ENCODE measurements at places on chromosomes 2 and 18.

DNA sequence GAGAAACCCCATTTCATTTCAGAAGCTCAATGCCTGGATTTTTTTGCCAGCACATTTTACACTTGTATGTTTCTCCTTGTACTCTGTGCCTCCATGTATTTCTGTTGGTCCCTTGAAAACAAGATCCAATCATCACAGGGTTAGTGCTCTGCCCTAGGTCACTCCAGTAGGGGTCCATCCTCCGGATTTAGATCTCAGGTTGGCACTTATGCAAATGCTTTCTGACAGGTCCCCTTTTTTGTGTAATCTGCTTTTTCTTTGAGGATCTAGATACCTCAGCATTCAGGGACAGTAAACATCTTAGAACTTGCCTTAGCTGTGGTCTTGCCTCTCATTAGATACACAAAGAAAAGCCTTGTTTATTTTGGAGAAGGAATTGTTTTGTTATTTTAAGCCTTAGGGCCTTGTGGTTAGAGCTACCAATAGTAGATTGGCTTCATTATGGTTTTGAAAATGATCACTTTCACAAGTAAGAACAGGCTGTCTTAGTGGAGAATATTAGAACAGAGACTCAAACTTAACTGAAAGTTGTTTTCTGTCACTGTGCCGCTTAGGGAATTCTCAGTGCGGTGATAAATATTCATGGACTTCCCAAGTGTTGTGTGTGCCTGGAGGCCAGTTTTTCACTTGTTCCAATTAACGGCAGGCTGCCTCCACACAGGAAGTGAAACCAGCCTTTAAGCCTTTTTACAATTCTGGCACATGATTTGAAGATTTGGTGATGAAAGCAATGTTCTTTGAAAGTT lies 7.8 kb downstream of the MERTK start:
- DNase-seq = no peak

DNA sequence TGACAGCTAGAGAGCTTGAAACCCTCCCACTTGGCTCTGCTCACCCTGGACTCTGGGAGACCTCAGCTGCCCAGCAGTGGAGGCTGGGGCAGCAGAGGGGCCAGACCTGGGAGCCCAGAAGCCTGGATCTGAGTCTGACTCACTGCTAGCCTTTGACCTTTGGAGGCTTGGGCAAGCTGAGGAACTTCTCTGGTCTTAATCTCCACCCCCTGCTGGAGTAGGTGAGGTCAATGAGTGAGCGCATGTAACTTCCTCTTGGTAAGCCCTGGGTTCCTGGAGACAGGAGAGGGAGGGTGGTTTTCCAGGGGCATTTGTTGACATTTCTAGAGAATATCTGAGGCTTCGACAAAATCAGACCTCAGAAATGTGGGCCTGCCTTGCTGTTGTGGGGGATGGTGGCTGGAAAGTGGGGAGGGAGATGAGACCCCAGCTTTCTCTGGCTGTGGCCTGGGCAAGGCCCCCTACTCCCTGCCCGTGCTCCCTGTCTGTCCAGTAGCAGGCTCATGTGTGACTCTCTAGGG lies 73.0 kb upstream of the YWHAQ start:
- peak; percentile 9 for DNase-seq

DNA sequence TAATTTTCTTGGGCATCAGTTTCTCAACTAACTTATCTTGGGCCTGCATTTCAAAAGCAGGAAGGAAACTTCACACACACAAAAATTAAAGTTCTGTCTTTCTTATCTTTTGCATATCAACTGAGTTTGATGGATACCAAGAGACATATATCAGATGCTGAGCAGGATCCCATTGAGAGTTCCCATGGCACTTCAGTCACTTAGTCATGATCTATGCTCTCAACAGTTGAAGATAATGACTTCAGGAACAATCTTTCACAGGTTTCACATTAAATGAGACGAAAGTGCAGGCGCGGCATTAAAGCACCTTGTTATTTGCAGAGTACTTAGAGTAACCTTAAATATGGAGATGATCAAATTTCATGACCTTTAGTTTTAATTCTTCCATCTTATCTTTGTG lies 2139.8 kb upstream of the CELF4 start:
- no peak for DNase-seq

DNA sequence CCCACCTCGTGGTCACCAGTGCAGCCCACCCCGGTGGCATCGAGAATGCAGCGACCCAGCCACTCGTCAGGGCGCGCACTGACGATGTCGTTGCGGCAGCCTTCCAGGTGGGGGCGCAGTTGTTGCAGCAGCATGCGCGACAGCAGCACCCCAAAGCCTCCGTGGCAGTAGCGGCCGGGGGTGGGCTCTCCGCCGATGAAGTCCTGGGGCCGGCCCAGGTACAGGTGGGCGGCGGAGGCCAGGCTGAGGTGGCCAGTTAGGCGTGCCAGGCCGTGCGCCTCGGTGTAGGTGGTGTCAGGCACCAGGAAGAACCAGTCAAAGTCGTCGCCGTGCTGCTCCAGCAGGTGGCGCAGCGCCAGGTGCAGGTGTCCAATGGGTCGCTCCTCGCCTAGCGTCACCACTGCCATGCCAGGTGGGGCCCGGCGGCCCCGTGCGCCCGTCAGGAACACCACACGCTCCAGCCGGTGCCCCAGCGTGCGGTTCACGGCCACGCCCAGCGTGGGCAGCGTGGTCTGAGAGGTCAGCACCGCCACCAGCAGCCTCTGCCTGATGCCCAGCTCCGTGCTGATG lies 1.9 kb downstream of the CHPF start:
- peak; percentile 79 for DNase-seq

GRCh38 chr2:68693951-68694350 lies 40.7 kb upstream of the ARHGAP25 start:
- no peak for DNase-seq

DNA sequence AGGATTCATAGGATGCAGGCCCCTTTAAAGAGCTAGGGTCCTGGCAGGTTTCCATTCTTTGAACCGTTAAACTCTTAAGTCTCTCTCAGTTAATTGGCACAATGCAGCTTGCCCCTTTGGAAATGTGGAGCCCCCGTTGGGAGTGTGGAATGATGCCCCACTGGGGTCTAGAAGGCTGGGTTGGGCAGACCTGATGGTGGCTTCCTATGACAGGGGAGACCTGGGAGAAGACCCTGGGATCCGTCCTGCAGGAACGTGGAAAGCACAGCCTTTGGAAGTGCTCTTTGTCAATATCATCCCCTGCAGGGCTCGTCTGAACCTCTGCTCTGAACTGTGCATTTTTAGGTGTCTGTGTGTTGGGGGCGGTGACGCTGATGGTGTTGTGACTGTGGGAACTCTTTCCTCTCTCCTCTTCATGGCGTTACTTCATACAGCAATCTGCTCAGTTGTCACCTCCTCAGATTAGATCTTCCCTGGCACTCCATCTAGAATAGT lies 190.6 kb downstream of the MYCN start:
- DNase-seq = no peak

DNA sequence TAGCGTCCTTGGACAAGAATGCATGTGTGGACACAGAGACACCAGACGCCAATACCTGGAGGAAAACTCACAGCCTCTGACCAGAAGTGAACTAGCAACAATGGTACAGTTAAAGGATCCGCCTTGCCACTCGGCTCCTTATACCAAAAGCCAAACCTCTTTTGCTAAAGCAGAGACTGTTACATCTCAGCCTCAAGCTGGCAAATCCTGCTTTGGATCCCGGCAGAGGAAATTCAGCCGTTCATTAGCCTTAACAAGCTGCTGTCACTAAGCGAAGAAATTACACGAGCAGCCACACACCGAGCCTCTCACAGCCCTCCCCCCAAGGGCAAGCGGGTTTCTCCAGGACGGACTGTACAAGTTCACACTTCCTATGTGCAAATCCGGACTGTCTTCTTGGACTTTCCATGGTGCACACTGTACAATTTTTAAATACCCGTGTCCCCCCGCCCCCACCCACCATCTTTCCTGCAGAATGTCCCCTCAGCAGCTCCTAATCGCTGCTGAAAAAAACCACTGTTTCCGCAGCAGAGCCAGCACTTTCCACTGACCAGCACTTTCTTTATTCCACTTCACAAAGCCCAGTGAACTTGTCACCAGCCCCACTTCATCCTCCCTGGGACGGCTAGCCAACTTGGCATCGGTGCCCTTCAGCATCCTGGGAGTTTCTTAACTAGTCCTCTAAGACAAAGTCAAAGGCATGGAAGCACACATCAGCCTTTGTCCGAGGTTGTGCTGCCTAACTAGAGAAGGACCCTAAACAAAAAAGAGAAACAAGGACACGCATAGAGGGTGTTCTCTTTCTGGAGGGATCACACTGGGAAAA lies 1.5 kb downstream of the KLF7 start:
- no peak for DNase-seq

- no peak for DNase-seq
These were observed 14.8 kb upstream of the SLC40A1 start for GRCh38 chr2:189595417-189595816.

GRCh38 chr2:206443735-206444527 lies 599 bp downstream of the ADAM23 start:
- DNase-seq = no peak

DNA sequence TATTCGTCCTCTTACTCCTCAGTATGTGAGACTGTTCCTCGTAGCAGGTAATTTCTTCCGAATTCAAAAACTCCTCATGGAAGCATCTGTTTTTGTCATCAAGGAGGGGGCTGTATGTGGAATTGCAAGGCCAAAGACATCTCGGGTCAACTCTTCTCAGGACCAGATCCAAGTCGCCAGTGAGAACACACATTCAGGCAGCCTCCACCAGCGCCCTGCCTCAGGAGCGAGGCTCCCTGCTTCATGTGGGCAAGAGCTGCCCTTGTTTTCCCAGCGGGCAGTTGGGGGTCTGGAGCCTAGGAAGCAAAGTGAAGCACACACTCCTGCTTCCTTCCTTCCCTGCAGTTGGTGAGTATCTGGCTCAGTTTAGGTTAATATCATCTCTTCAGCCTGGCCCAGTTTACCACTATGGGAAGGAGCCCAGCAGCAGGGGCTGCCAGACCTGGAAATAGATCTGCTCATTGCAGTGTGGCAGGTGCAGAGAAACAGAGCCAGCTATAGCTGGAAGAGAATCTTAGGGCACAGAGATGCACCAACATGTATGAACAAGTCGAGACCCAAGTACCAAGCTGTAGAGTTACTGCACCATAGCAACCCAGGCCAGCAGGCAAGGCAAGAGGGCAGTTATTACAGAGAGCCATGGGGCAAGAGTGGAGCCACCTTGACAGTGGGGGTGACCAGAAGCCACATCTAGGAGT lies 25.3 kb downstream of the TMEM127 start:
- no peak for DNase-seq

DNA sequence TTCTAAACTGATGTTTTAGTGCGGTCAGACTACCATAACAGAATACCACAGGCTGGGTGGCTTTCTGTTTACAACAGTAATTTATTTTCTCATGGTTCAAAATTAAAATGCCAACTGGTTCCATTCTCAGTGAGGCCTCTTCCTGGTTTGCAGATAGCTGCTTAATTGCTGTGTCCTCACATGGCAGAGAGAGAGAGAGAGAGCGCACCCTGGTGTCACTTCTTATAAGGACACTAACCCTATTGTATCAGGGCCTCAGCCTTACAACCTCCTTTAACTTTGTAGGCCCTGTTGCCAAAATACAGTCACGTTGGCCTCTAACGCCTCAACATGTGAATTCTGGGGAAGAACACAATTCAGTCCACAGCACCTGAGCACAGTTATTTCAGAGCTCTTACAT lies 37.5 kb upstream of the ZNF385B start:
- DNase-seq = no peak

DNA sequence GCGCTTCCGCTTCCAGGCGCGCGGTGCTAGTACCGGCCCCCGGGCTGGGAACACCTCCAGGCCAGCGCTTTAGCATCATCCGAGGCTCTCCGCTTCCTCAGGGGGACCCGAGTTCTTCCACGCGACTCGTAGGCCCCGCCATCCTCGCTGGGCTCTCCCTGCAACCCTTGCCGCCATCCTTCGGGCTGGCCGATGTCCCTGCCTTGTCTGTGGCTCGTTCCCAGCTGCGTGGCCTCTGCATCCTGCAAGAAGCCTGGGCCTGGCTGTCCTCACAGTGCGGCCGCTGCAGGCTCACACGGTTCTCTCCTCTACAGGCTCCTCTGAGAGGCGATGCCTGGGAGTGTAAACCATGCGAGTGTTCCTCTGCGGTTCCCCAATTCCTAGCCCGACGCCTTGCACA lies 98.6 kb upstream of the PXDN start:
- DNase-seq = no peak

GRCh38 chr2:104862058-104862941 lies 8.4 kb downstream of the POU3F3 start:
- no peak for DNase-seq
